A549 treated with dexamethasone at 1 μM for 4 hours (cell line): ENCODE measurements at places on chromosomes 3 and 15. TPM values are rescaled to one million over a fixed set of nuclear protein-coding genes. Genes with fewer than 3 reads are reported as not detected.

ITGA11 gene
- 2.8 to 8.3 TPM (median 5.2 TPM) in 5 replicates for total RNA-seq

GABRR3 gene
- not detected in 5 replicates for total RNA-seq

WDR49 gene
- total RNA-seq: not detected in 5 replicates

SEMA7A gene
- 0.98 to 1.3 TPM (median 1.1 TPM) in 5 replicates for total RNA-seq

TNFAIP8L3 gene
- total RNA-seq: 34.7 to 45.3 TPM (median 41.9 TPM) in 5 replicates

RARRES1 gene
- total RNA-seq: 7.3 to 12.3 TPM (median 8.8 TPM) in 5 replicates

GRAMD2A gene
- total RNA-seq: 0.07 to 0.27 TPM (median 0.16 TPM) in 5 replicates

GOLGA8G gene
- not detected in 5 replicates for total RNA-seq

DNAH12 gene
- 0.01 to 0.18 TPM (median 0.07 TPM) in 5 replicates for total RNA-seq

ALCAM gene
- 84.4 to 130 TPM (median 108 TPM) in 5 replicates for total RNA-seq

OSTN gene
- total RNA-seq: not detected in 5 replicates

MED12L gene
- 0.23 to 0.90 TPM (median 0.41 TPM) in 5 replicates for total RNA-seq

PLXND1 gene
- total RNA-seq: 81.9 to 121 TPM (median 103 TPM) in 5 replicates

C3orf20 gene
- 0.02 to 0.06 TPM in 2 of 5 replicates, not detected in the others for total RNA-seq

TIMP4 gene
- total RNA-seq: 10.6 to 13.2 TPM (median 11.0 TPM) in 5 replicates

MKRN3 gene
- total RNA-seq: 1.1 to 2.1 TPM (median 1.9 TPM) in 5 replicates

SLC9A9 gene
- total RNA-seq: 0.07 to 0.40 TPM (median 0.27 TPM) in 5 replicates

NANOGP8 gene
- total RNA-seq: not detected in 5 replicates

LDHAL6B gene
- total RNA-seq: 0.05 TPM in 1 of 5 replicates, not detected in the others

SLC27A2 gene
- total RNA-seq: 28.1 to 40.4 TPM (median 38.5 TPM) in 5 replicates
